ENCODE measurements at places on chromosomes 2 and 18.

DNA sequence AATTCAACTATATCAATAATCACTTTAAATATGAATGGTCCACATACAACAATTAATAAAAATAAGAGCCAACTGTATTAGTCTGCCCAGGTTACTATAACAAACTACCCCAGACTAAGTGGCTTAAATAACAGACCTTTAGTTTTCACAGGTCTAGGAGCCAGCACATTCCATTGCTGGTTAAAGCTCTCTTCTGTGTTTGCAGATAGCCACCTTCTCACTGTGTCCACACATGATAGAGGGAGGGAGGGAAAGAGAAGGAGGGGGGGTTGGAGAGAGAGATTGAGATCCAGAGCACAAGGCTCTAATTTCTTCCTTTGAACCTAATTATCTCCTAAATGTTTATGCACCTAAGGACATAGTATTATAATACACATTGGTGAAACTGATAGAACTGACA, 267.8 kb upstream of the NXPH2 start:
- no peak for DNase-seq

DNA sequence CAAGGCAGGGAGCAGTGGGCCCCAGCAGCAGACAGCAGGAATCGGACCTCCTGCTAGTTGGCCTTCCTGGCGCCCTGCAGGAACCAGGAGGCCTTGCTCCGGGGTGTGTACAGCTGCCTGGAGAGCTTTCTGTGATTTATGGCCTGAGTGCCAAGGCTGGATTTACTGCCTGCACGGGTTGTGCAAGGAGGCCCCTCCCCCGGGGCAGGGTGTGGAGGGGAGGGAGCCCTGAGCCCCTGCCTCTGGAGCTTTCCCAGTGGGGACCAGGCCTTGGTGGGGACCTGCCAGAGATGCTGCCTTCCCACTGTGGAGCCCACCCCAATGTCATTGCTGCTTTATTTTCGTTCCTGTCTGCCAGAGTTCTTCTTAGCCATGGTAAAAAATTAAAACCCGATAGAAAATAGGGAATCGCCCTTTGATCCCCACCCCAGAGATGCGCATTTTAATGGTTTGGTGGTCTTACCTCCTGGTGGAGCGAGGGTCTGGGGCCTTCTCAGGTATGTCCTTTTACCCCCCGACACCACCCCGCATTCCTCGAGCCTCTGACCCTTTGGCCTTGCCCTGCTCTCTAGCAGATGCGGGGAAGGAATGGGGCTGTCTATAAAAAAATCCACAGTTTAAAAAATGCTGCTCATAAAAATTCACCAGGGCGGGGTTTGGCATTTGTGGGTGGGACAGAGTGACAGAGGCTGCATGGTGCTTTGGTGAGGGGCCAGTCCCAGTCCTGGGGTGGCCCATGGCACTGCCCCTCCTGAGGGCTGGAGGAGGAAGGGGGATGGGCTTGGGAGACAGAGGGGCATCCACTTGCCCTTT, 6.9 kb upstream of the RALB start:
- no peak for DNase-seq

DNA sequence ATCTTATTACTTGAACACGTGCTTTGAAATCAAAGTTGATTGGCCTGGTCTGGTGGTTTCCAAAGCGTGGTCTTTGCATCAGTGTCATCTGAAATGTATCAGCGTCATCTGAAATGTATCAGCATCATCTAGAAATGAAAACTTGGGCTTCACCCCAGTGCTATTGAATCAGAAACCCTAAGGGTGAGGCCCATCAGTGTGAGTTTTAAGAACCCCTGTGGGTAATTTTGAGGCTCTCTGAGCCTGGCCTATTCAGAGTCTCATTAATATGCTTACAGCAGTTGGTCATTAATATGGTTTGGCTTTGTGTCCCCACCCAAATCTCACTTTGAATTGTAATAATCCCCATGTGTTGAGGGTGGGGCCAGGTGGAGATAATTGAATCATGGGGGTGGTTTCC, 85.2 kb downstream of the NYAP2 start:
- no peak for DNase-seq

DNA sequence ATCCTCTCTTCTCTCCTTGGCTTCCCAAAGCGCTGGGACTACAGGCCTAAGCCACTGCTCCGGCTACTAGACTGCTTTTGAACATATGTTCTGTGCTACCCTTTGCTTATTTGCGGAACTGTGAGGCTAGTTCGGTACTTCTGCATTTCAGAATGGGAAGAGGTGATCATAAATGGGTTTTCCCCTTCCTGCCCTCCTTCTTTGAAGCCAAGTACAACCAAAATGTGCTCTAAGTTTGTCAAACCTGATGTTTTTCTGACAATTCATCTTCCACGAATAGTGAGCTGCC, 1.7 kb upstream of the ESCO1 start:
- no peak for DNase-seq

DNA sequence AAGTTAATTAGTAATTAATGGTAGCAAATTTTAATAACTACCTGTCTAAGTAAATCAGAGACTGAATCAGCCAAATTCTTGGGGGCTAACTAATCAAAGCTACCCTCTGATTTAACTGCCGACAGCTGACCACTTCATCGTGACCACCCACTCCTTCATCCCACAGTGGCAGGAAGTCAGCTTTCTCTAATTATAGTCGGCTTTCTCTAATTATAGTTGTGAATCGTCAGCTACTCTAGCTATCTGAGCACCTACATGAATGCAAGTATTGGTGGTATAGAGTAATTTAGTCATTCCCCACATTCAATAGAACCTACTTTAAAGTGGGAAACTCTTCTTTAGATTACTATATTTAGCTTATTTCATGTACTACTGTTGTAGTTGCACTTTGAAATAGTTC, 185.5 kb downstream of the PTGR3 start:
- no peak for DNase-seq

DNA sequence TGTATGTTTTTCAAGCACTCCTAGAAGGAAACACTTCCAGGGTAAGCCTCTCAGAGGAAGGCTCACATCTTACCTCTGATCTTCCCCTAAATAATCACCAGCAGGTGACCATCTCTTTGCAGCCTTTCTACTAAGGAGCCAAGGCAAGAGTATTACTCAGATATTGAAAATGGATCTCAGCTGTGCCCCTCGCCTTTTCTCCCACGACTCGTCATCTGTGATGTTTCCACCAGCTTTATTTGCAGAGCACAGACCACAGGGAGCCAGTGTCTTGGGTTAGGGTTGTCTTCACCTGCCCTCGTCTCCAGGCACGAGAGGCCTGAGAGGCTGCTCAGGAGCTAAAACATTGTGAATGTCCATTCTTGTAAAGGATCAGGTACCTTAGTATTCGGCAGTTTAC, 16.9 kb upstream of the SCLY start:
- DNase-seq = no peak

GRCh38 chr2:143158551-143159485, 29.6 kb downstream of the ARHGAP15 start:
- no peak for DNase-seq

GRCh38 chr2:86291328-86291662, 46.1 kb downstream of the REEP1 start:
- DNase-seq = no peak

DNA sequence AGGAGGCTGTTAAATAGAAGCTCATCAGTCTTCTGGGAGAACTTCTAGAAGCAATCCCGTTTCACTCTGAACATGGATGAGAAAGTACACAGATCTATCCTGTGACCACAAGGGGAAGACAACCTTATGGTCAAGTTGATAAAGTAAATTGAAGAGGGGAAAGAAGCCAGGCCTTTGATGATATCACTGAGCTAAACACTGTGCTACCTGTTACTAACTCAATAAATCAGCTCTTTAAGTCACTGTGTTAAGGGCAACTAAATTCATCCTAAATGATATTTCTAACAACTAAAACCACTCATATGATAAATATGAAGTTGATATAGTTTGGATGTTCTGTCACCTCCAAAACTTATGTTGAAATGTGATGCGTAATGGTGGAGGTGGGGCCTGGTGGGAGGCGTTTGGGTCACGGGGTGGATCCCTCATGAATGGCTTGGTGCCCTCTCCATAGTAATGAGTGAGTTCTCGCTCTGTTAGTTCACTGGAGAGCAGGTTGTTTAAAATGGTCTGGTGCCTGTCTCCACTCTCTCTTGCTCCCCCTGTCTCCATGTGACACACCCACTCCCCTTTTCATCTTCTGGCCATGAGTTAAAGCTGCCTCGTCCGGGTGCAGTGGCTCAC, 23.6 kb downstream of the OLA1 start:
- DNase-seq = no peak

- peak; percentile 95 for DNase-seq
Measured at GRCh38 chr18:50268022-50268747, 1.9 kb upstream of the CFAP53 start.

DNA sequence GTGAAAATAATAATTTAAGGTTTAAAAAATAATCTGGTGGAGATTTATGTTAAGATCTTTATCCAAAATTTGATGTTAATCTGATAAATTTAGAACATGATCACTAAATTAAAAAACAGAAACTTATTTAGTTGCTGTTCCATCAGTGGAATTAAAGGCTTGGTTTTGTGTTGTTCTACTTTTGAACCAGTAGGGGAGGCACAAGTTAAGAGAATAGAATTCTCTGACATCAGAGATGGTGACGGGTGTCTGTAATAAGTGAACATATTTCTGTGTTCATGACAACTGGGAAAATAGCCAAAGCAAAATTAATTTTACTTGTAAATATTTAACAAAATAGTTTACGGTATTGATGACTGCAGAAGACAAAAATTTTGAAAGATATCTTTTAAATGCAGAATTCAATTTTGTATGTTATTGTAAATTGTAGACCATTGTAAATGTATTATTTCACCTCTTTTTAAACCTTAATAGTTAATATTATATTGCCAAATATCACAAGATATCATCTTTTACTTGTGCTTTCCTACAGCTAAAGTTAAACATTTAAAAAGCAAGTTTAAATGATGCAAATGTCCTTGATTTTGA, 106.0 kb downstream of the UBR3 start:
- DNase-seq = no peak

DNA sequence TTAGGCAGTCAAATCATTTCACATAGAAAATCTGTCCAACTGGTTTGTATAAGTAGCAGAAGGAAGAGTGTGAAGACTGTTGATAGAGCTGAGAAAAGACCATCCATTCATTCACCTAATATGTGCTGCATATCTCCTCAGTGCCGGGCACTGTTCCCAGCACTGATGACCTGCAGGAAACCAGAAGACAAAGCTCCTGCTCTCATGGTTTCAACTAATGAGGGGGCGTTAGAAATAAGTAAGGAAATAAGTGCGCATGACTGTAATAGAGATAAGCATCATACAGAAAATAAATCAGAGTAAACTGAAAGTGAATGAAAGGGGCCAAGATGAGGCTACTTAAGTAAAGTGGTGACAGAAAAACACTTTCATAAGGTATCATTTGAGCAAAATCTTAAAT, 427.5 kb upstream of the CDH20 start:
- no peak for DNase-seq

- no peak for DNase-seq
Measured at GRCh38 chr2:70692256-70692655, 75.7 kb downstream of the ADD2 start.

- no peak for DNase-seq
Measured at GRCh38 chr18:49059028-49059834, 108.5 kb upstream of the SMAD7 start.

- no peak for DNase-seq
Measured at GRCh38 chr2:200216310-200216709, 90.2 kb upstream of the SPATS2L start.

- DNase-seq = no peak
Measured at GRCh38 chr18:51614967-51615571, 417.6 kb upstream of the MEX3C start.

GRCh38 chr2:29755233-29755632, 166.2 kb downstream of the ALK start:
- DNase-seq = no peak

- no peak for DNase-seq
Measured at GRCh38 chr2:171521361-171522051, 768 bp upstream of the CYBRD1 start.

GRCh38 chr2:190335225-190335559, 8.2 kb upstream of the INPP1 start:
- DNase-seq = no peak

DNA sequence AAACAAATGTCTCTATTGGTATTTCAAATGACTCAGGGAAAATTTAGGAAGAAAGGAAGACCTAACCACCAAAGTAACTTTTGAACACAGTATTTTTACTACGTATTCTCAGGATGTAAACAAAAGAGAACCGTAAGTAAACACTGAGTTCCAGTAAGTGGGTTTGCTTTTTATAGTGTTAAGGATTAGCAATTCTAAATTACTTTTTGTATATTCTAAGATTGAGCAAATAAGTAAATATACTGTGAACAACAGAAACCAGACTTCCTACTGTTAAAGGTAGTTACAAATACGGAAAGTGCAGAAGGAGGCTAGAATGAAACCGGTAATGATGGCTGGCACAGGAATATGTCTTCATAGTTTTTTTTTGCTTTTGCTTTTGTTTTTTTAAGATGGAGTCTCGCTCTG, 31.5 kb downstream of the SESTD1 start:
- no peak for DNase-seq

DNA sequence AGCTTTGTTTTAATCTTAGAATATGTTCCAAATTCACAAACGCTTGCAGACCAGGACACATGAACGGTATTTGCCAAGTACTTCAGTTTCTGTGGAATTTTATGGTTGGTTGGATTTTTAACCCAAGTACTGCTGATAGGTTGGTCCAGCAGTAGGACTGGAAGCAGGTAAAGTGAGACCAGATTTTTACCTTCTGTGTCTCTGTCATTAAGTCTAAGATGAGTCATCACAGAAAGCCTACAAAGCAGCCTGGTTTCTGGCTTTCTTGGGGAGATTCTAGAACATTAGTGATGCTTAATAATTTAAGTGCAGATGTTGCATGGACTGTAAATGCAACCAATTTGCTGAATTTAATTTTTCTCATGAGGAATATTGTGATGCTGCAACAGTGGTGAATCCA, 100.5 kb downstream of the SCG2 start:
- no peak for DNase-seq

DNA sequence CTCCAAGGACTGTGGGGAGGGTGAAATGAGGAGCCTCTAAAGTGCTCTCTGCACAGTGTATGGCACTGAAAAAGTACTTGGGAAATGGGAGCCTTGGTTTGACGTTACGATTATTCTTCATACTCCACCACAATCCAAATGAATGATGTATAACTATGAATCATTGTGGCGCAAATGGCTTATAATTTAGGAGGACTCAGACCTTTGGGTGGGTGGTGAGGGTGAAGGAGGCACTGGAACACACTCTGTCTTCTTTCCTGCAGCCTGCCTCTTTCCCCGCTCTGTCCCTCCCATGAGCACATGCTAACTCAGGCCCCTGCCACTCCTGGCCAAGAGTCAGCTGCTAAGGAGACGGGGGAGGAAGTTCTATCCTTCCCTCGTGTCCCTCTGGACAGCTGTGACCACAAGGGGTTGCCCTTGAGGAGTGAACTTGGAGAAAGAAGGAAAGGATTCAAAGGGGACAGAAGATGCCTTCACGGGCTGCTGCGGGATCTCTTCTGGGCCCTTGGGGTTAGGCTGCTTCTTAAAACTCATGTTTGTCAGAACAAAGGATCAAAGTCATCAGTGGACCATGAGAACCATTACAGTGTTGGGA, 36.5 kb downstream of the POLR1A start:
- no peak for DNase-seq

DNA sequence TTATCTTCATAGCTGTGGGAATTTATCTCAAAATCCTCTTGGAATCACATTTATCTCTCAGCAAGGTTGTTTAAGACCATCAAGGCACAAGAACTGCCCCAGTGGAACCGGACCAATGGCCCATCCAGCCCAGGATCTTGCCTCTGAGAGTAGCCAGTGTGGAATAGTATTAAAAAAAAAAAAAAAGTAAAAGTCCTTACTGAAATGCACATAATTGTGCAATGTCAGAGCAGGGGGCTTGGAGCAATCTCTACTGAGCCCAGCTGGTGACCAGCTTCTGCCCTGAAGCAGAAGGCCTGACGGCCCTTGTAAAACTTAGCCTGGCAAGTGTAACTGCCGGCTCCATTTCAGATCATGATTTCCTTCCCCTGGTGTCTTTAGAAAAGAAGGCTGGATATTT, 355.6 kb upstream of the PIK3C3 start:
- no peak for DNase-seq
